ENCODE measurements at places on chromosomes 7 and 10.

DNA sequence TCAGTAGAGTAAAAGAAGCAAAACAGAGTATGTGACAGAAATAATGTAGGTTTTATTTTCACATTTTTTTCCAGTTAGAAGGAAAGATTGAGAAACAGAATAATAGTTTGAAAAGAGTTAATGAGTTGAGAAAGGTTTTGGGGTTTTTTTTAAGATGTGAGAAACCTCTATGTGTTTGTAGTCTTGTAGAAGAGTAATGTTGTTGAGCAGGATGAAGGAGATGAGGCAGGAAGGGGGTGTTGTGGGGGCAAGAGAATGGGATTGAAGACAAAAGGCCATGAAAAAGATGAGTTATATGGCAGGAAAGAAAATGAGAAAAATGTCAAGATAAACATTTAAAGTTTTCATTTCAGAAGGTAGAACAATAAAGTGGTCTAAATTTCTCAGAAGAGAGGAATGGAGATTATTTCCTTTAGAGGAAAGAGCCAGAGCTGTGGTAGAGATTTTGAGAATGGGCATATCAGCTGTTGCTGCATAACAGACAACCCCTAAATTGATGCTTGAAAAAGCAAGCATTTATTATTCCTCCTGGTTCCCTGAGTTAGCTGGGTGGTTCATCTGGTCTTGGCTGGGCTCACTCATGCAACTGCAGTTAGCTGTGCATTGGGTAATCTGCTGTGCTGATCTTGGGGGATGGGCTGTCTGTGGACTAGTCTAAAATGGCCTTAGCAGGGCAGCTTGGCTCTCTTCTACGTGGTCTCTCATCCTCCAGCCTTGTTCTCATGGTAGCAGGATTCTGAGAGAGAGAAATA, 27.1 kb downstream of the PCGF5 start:
- DNase-seq, result no peak

GRCh38 chr10:99430116-99430450, 341 bp downstream of the GOT1 start:
- no peak for DNase-seq

- DNase-seq, result no peak
Observed at GRCh38 chr7:116871061-116871700, 8.8 kb downstream of the CAPZA2 start.

- no peak for DNase-seq
Observed at GRCh38 chr10:120345186-120345585, 111.8 kb upstream of the PLPP4 start.

DNA sequence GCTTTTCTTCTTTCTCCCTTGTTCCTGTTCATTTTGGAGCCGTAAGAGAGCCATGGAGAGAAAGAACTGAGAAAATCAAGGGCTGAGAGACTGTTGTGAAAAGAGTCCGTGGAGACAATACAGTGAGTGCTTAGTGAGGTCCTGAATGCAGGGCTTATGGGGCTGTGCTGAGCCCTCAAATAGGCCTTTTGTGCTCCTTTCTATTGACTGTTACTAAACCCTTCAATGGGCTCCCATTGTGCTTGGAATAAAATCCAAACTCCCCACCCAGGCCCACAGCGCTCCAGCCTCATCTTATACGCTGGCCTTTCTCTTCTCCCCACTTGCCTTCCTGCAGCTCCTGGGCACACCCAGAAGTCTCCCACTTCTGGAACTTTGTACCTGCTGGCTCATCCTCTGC, 243.1 kb upstream of the HABP2 start:
- no peak for DNase-seq

DNA sequence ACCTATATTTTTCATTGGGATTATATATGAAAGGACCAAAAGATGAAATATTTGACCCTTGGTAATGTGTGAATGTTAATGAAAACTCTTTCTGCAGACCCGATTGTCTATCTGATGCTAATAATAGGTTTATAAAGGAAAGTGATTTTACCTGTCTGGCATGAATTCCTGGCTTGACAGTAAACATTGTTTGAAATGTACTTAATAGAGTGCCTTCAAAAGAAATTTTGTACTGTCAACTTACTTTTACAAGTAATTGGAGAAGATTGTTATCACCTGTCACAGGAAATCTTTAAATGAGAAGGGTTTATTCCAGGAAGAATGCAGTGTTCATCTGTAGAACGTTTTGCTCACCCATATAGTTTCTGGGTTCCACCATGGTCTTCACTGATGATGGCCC, 588.2 kb downstream of the INHBA start:
- no peak for DNase-seq
